ENCODE measurements at places on chromosomes 12 and 14. TPM values are rescaled to one million over a fixed set of nuclear protein-coding genes. Genes with fewer than 3 reads are reported as not detected.

SALL2 gene
- 4.9 TPM for total RNA-seq

AQP2 gene
- not detected for total RNA-seq

TGFB3 gene
- total RNA-seq, result 45.2 TPM

CLEC6A gene
- not detected for total RNA-seq

TSPAN8 gene
- total RNA-seq, result 3.7 TPM

ACOT6 gene
- not detected for total RNA-seq

INHBC gene
- not detected for total RNA-seq

KLRB1 gene
- total RNA-seq, result 0.79 TPM

DEGS2 gene
- 7.4 TPM for total RNA-seq

PTGDR gene
- total RNA-seq, result 0.39 TPM
